ENCODE measurements at places on chromosomes 6 and 20.

DNA sequence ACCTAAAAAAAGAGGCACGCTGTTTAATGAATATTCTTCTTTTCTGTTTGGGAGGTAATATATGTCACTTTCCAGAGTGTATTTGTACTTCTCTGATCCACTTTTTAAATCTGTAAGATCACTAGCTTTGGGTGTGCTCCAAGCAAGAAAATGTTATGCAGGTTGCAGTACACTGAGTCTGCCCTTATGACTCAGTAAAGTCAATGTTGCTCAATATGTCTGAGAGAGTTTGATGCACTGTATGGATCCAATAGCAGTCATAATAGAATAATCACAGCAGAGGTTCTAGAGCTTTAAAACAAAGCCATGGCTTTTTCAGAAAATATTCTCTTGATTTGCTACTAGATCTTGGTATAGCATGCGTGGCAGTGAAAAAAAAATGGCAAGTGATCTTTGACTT is 525.3 kb upstream of the HTR1E start:
- no peak for DNase-seq

DNA sequence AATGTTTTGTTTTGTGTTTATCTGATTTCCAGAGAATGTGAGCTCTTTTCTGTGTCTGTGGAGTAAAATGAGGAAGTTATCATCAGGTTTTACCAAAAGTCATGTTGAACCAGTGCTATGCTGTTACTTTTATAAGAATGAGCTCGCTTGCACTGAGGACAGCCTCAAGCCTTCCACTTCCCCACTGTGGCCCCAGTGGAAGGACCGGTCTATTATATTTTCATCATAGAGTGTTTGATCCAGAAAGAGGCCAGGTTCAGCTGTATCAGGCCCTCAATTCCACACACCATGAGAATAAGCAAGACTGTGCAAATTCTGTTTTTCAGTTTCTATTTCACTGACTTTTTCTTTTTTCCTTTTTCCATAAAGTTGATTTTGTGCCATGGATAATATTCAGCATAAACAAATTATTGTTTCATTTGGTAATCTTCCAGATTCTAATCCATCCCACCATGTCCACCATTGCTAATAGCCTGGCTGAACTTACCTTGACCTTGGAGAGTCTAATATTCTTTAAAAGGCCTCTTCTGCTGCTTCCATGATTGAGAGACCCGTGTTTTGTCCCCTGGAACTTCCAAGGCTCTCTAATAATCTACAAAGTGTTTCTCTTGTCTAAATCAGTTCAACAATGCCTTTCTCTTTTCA is 286.2 kb downstream of the THBS2 start:
- DNase-seq, result no peak

GRCh38 chr6:45212976-45213375 is 115.2 kb upstream of the RUNX2 start:
- DNase-seq, result no peak

- peak; percentile 75 for DNase-seq
These were observed 725 bp downstream of the EEF1A1 start for GRCh38 chr6:73519926-73520687.

DNA sequence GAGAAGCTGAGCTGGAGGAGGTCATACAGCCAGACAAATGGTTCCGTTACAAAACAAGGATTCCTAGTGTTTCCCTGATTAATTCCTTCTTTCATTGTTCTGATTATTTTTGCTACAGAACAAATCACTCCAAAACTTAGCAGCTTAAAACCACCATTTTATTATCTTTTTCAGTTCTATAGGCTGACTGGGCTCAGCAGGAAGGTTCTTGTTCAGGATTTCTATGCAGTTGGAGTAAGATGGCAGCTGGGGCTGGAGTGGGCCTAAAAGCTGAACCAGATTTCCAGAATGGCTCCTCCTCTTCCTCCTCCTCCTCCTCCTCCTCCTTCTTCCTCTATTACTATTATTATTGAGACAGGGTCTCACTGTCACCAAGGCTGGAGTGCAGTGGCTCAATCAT is 112.2 kb upstream of the SHLD1 start:
- no peak for DNase-seq
